ENCODE measurements at places on chromosomes 11 and 22.

DNA sequence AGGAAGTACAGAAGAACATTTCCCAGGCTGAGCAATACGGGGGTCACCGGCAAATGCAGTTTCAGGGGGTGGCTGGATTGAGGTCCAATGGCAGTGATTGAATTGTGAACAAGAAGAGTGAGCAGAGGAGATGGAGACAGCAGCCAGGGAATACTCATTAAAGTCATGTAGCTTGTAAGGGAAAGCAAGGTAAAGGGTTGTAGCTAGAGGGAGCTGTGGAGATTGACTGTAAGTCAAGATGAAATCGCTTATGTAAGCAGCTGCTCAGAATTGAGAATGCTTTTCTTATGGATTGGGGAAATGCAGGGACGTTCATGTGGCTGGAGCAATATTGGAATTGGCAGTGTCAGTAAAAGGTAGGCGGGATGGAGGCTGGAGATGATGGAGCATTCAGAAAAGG lies 111.4 kb upstream of the TBCEL start:
- no peak for DNase-seq

DNA sequence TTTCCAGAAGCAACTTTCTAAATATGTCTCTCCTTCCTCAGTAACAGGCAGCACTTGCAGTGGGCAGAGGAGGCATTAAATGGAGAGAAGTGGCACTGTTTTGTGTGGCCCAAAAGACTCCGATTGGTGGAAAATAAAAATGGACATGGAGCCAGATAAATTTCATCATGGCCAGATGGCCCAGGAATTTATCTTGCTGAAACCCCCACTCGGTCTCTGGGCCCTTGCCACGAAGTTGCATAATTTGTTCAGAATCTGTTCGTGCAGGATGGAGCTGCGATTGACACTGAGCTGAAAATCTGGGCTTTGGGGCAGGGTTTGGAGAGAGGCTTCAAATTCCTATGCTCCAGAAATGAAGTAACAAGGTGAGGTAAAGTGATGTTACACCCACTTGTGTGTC lies 65.5 kb downstream of the C11orf91 start:
- no peak for DNase-seq

GRCh38 chr11:86292912-86293616 lies 9.0 kb upstream of the HIKESHI start:
- DNase-seq, result peak; percentile 4

DNA sequence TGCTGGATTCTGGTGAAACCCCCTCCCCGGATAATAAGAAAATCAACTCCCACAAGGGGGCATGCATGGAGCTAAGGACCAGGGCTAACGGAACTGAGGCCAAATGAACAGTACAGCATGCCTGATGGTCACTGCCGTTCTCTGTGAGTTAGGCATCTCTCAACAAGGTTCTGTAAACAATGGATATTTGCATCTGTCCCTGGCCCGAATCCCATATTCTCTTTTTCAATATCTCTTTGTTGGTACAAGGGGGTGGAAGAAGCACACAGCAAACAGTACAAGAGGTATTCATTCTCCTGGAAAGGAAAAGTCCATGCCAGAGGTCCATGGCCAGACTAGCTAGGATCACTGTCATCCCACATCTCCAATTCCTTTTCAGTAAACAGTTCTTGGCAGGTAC lies 32.2 kb upstream of the APOA1 start:
- DNase-seq, result no peak

- DNase-seq, result no peak
These were observed 1.5 kb downstream of the MIEF1 start for GRCh38 chr22:39503630-39504029.

All from stimulated activated CD4-positive, alpha-beta T cell treated with anti-CD3 and anti-CD28 coated beads, Interleukin-4, amount 100 ng/mL, for 4 hours (primary cell).